Type B pancreatic cell (in vitro differentiated cells): ENCODE measurements at places on chromosomes 12 and 14.

DNA sequence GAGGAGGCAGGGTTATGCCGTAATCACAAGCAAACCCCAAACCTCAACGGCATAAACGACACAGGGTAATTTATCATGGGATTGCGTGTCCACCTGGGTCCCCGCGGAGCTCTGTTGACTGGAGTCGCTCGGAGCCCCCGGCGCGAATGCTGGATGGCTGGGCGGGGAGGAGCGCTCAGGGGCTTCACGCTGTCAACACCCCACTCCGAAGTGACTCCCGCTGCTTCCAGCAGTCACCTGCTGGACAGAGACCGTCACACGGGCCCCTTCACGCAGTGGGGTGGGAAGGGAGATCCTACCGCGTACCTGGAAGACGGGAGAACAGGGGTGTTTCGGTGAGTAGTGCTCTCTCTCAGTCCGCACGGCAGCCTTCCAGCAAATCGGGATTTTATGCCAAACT is 4.4 kb upstream of the GALNT9 start:
- no peak overlapping the region for H3K27ac ChIP-seq
- H3K27me3 ChIP-seq = peaks cover 71% of the 10 kb centered on the region
- H3K4me3 ChIP-seq = no peak overlapping the region
- peaks cover 4% of the 10 kb centered on the region for H3K36me3 ChIP-seq
- H3K4me1 ChIP-seq = no peaks in the 10 kb centered on the region

GRCh38 chr14:36006623-36007022 is 169.9 kb downstream of the PTCSC3 start:
- peaks cover 11% of the 10 kb centered on the region for H3K27me3 ChIP-seq
- no peak overlapping the region for H3K27ac ChIP-seq
- no peaks in the 10 kb centered on the region for H3K36me3 ChIP-seq

DNA sequence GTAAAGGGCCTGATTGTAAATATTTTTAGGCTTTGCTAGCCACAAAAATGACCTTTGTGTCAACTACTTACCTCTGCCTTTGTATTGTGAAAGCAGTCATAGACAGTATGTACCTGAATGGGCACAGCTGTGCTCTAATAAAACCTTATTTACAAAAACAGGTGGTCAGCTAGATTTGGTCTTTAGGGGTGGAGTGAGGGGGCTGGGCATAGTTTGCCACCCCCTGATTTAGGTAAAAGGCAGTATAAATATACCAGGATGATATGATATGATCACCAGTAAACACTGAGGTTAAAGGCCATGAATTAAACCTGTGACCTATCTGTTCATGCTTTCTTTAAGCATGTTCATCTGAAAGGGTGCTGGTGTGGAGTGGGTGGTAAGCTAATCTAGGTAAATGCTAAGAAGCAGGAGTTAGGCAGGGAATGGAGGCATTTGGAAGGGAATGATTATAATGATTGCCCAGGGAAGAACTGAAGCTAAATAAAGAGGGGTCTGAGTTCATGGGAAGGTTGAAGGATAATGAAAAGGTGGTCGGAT is 77.1 kb upstream of the BCAT1 start:
- no peaks in the 10 kb centered on the region for H3K36me3 ChIP-seq
- no peaks in the 10 kb centered on the region for H3K4me1 ChIP-seq
- H3K27me3 ChIP-seq = no peaks in the 10 kb centered on the region
- H3K27ac ChIP-seq = no peak overlapping the region
- DNase-seq = no peak

- peaks cover 35% of the 10 kb centered on the region for H3K4me1 ChIP-seq
- H3K36me3 ChIP-seq = no peaks in the 10 kb centered on the region
- H3K4me3 ChIP-seq = peak overlapping the region; percentile 23
- no peak for DNase-seq
- no peak overlapping the region for H3K27ac ChIP-seq
- H3K27me3 ChIP-seq = peaks cover 54% of the 10 kb centered on the region
Observed at GRCh38 chr14:69882116-69882864, 3.1 kb downstream of the SMOC1 start.

GRCh38 chr12:64403707-64404469 is at the start of gene XPOT:
Gene XPOT, plus strand, starts transcription at chr12:64404392. Its CDS starts 5,644 bp downstream, at chr12:64410036.
- H3K4me1 ChIP-seq = peaks cover 26% of the 10 kb centered on the region
- no peaks in the 10 kb centered on the region for H3K36me3 ChIP-seq
- DNase-seq = peak; percentile 95
- peak within 1 kb of the TSS; percentile 99 for H3K4me3 ChIP-seq
- no peaks in the 10 kb centered on the region for H3K27me3 ChIP-seq

DNA sequence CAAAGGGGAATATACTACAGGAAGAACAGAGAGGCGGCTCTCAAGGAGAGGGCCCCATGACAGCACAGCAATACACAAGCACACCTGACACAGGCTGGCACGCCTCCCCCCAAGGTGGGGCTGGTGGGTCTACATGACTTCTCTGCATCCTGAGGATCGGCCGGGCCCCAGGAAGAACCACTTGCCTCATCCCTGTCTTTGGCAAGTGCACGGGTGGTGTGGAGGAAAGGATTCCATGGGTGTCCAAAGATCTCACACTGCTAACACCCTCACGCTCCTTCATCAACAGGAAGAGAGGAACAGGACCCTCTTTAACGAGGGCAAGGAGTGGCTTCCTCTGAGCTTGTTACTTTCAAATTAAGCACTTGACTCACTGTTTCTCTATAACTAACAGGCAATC is 7.3 kb downstream of the VAMP1 start:
- no peaks in the 10 kb centered on the region for H3K27me3 ChIP-seq
- H3K4me1 ChIP-seq = no peaks in the 10 kb centered on the region
- H3K4me3 ChIP-seq = no peak overlapping the region
- peaks cover 46% of the 10 kb centered on the region for H3K36me3 ChIP-seq
- DNase-seq = no peak
- H3K27ac ChIP-seq = no peak overlapping the region

DNA sequence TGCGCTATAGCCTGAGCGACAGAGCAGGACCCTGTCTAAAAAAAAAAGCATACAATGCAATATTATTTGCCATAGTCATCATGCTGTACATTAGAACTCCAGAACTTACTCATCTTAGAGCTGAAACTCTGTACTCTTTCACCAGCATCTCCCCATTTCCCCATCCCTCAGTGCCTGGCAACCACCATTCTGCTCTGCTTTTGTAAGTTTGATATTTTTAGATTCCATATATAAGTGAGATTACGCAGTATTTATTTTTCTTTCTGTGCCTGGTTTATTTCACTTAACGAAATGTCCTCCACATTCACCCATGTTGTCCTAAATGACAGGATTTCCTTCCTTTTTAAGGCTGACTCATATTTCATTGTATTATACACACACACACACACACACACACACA is 121.8 kb downstream of the BBS10 start:
- H3K4me1 ChIP-seq = no peaks in the 10 kb centered on the region
- no peak for DNase-seq
- no peaks in the 10 kb centered on the region for H3K27me3 ChIP-seq
- no peaks in the 10 kb centered on the region for H3K36me3 ChIP-seq
- H3K4me3 ChIP-seq = no peak overlapping the region

DNA sequence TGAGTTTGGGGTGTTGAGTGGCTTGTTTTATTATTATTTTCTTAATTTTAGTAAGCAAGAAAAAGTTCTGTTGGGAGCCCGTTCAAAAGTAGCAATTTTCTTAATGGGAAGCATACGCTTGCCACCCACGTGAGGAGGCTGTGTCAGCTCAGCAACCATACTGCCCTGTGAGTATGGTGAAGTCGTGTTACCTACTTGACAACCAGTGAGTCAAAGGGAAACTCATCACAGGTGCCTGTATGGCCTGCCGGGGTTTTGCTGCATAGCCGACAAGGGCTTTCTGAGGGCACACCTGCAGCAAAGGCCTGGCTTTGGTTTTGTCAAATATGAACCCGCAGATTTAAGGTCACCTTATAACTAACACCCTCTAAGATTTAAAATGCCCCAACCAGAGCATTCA is 31.1 kb downstream of the PITPNM2 start:
- H3K36me3 ChIP-seq = no peaks in the 10 kb centered on the region
- no peak for DNase-seq
- H3K4me3 ChIP-seq = no peak overlapping the region
- H3K27me3 ChIP-seq = no peaks in the 10 kb centered on the region

DNA sequence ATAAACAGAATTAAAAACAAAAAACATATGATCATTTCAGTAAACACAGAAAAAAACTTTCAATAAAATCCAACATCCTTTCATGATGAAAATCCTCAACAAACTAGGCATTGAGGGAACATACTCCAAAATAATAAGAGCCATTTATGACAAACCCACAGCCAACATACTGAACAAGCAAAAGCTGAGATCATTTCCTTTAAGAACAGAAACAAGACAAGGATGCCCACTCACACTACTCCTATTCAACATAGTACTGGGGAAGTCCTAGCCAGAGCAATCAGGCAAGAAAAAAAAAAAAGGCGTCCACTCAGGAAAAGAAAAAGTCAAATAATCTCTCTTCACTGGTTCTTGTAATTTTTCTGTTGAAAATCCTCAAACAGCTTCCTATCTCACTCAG is 30.1 kb downstream of the MRPL42 start:
- no peaks in the 10 kb centered on the region for H3K4me1 ChIP-seq
- no peak overlapping the region for H3K4me3 ChIP-seq
- no peak overlapping the region for H3K27ac ChIP-seq

GRCh38 chr12:119363490-119363889 is 29.0 kb downstream of the CCDC60 start:
- H3K27ac ChIP-seq = no peak overlapping the region
- DNase-seq = no peak
- H3K4me1 ChIP-seq = no peaks in the 10 kb centered on the region
- H3K27me3 ChIP-seq = no peaks in the 10 kb centered on the region

GRCh38 chr12:52184813-52185212 is 7.0 kb downstream of the KRT80 start:
- H3K36me3 ChIP-seq = no peaks in the 10 kb centered on the region
- H3K4me3 ChIP-seq = no peak overlapping the region
- DNase-seq = no peak
- H3K27me3 ChIP-seq = peaks cover 2% of the 10 kb centered on the region
- peaks cover 23% of the 10 kb centered on the region for H3K4me1 ChIP-seq

- H3K27ac ChIP-seq = no peak overlapping the region
- H3K4me1 ChIP-seq = peaks cover 11% of the 10 kb centered on the region
- H3K36me3 ChIP-seq = peaks cover 3% of the 10 kb centered on the region
- no peak overlapping the region for H3K4me3 ChIP-seq
- no peak for DNase-seq
Observed at GRCh38 chr12:41992692-41993215, 151.9 kb downstream of the GXYLT1 start.

GRCh38 chr12:122975790-122976647 is 975 bp downstream of the OGFOD2 start:
- no peak for DNase-seq
- peak overlapping the region; percentile 98 for H3K27ac ChIP-seq

GRCh38 chr14:26427097-26427496 is 170.7 kb downstream of the NOVA1 start:
- DNase-seq = no peak
- H3K36me3 ChIP-seq = no peaks in the 10 kb centered on the region
- no peak overlapping the region for H3K27ac ChIP-seq
- peaks cover 5% of the 10 kb centered on the region for H3K27me3 ChIP-seq
- H3K4me3 ChIP-seq = no peak overlapping the region

DNA sequence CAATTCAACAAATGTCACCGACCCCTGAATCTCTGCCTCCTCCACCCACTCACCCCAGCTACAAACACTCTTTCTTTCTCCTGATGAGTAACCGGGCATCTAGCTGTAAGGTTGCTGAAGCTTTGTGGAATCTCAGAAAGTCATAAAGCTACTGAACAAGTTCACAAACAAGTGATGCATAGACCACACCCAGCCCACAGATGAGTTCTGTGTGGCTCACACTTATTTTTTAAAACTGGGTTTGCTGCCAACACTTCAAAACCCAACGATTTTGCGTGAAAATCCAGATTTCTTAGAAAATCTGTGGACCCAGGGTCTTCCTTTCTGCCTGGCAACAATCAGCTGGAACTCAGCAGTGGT is 96.1 kb downstream of the APAF1 start:
- H3K36me3 ChIP-seq = peaks cover 2% of the 10 kb centered on the region
- H3K4me1 ChIP-seq = peaks cover 17% of the 10 kb centered on the region
- no peak overlapping the region for H3K4me3 ChIP-seq
- no peak overlapping the region for H3K27ac ChIP-seq
- H3K27me3 ChIP-seq = peaks cover 22% of the 10 kb centered on the region

GRCh38 chr14:77133720-77134338 is 7.8 kb downstream of the ZDHHC22 start:
- no peak overlapping the region for H3K27ac ChIP-seq
- peaks cover 97% of the 10 kb centered on the region for H3K27me3 ChIP-seq
- DNase-seq = peak; percentile 84
- no peak overlapping the region for H3K4me3 ChIP-seq

- H3K4me1 ChIP-seq = peaks cover 7% of the 10 kb centered on the region
- H3K4me3 ChIP-seq = no peak overlapping the region
- H3K27me3 ChIP-seq = peaks cover 38% of the 10 kb centered on the region
- no peak for DNase-seq
- no peak overlapping the region for H3K27ac ChIP-seq
- H3K36me3 ChIP-seq = no peaks in the 10 kb centered on the region
Observed at GRCh38 chr14:29215853-29216252, 449.3 kb downstream of the FOXG1 start.
